Renal cortex interstitium (tissue), 15 donors: ENCODE measurements at places on chromosomes 4 and X. TPM values are rescaled to one million over a fixed set of nuclear protein-coding genes. Genes with fewer than 3 reads are reported as not detected.

GRCh38 chrX:54695231-54695630 lies 102.8 kb downstream of the ITIH6 start:
- no peak for DNase-seq

DNA sequence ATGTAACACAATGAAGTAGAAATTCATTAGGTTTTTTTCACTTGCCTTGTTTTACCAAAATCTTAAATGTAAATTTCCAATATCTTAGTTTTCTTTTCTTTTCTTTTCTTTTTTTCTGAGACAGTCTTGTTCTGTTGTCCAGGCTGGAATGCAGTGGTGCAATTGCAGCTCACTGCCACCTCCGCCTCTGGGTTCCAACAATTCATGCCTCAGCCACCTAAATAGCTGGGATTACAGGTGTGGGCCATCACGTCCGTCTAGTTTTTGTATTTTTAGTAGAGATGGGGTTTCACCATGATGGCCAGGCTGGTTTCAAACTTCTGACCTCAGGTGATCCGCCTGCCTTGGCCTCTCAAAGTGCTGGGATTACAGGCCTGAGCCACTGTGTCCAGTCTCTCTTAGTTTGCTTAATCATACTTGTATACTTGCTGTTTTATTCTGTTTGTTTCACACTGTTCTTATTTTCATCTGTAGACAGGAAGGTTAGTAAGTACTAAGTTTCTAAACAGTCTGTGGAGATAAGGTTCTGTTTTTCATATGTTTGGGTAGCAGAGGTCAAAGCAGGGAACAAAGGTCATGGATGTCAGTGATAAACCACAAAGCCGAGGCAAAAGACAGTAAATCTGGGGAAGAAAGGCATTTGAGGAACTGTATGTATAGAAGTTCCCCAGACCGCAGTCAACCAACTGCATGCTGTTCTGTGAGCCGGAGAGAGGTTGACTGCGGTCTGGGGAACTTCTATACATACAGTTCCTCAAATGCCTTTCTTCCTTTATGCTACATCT lies 129.1 kb downstream of the CBR4 start:
- DNase-seq, result no peak

GRCh38 chr4:101271516-101271915 lies 75.8 kb downstream of the PPP3CA start:
- peak; percentile 18 for DNase-seq

Gene OTUD6A
- not detected for polyA plus RNA-seq

GRCh38 chr4:2074588-2074987 lies 15.5 kb downstream of the NAT8L start:
- DNase-seq, result no peak

DNA sequence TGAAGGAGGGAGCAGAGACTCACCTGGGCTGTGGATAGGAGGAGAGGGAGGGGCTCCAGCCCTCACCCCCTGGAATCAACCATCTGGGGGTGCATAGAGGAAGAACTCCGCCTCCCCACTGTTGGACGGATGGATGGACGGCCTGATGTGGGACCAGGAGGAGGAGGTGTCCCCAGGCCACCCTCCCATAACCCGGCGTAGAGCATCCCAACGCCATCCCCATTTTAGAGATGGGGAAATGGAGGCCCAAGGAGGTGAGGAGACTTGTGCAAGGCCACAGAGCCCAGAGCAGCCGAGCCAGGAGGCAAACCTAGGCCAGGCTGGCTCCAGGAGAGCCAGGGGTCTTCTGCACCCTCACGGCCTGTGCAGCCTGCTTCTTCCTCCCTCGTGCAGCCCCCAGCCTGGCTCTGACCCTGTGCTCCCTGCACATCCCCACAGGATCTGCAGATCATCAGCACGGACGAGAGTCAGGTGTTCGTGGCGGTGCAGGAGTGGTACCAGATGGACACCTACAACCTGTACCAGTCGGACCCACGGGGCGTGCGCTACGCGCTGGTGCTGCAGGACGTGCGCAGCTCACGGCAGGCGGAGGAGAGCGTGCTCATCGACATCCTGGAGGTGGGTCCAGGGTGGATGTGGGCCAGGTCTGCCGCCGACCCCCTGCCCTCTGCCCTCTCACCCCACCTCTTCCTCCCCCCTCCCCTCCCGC lies 241.0 kb upstream of the PSAPL1 start:
- no peak for DNase-seq

- DNase-seq, result no peak
Measured at GRCh38 chrX:74421740-74422352, 553 bp downstream of the SLC16A2 start.

DNA sequence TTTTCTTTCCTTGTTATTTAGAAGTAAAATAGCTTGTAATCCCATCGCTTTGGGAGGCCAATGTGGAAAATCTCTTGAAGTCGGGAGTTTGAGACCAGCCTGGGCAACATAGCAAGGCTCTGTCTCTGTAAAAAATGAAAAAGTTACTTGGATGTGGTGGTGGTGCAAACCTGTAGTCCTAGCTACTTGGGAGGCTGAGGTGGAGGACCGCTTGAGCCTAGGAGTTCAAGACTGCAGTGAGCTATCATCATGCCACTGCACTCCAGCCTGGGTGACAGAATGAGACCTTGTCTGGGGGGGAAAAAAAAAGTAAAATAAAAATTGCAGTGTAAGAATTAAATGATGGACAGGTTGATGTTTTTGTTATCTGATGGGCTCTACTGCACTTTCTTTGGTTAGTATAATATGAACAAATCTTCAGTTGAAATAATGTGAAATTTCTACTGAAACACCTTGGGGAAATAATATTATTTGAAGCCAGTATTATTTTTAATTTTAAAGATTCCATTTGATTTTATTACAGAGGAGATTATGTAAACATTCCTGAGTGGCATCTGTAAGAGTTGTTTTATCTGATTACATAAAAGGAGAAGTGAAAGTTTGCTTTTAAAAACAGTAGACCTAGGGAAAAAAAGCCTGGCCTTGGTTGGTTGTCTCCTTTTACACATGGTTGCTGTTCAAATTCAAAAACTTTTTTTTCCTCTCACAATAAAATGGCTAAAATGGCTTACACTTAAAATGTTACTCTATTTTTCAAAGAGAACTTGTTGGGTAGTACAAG lies 10.5 kb upstream of the NDUFC1 start:
- DNase-seq, result no peak

- DNase-seq, result peak; percentile 34
Measured at GRCh38 chrX:136028383-136028984, 43.2 kb downstream of the SLC9A6 start.

DNA sequence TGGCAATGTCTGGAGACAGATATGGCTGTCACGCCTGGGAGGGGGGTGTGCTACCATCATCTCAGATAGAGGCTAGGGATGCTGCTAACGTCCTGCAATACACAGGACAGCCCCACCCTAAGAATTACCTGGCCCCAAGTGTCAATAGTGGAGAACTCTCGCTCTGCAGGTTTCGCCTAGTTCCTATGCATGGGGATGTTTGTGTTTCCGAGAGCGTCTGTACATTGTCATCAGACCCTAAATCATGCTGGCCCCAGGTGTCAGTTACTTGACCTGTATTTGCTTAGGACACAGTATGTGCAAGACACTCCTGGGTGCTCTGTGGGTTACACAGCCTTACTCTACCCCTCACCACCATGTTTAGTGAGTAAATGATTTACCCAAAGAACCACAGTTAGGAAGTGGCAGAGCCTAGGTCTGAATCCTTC lies 90.8 kb downstream of the AFF1 start:
- DNase-seq, result no peak

Gene ABLIM2
- 8.1 TPM for polyA plus RNA-seq

Gene LINC00632
- polyA plus RNA-seq, result 11.2 TPM

Gene SLC34A2
- polyA plus RNA-seq, result 29.3 TPM

- no peak for DNase-seq
Measured at GRCh38 chrX:134013524-134013923, 28.1 kb upstream of the GPC3 start.

DNA sequence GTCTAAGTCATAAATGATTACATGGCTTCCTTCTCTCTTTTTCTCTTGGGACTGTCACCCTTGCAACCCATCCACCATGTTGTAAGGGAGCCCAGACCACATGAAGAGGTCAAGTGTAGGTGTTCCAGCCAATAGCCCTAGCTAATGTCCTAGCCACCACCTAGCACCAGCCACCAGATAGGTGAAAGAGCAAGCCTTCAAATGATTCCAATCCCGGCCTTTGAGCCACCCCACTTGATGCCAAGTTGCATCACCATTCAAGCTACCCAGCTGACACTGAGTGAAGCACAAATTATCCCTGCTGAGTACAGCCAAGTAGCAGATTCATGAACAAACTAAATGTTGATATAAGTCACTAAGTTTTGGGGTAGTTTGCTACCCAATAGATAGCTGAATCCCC lies 274.3 kb downstream of the BCOR start:
- no peak for DNase-seq

GRCh38 chrX:12013211-12013618 lies 125.1 kb upstream of the FRMPD4 start:
- no peak for DNase-seq

DNA sequence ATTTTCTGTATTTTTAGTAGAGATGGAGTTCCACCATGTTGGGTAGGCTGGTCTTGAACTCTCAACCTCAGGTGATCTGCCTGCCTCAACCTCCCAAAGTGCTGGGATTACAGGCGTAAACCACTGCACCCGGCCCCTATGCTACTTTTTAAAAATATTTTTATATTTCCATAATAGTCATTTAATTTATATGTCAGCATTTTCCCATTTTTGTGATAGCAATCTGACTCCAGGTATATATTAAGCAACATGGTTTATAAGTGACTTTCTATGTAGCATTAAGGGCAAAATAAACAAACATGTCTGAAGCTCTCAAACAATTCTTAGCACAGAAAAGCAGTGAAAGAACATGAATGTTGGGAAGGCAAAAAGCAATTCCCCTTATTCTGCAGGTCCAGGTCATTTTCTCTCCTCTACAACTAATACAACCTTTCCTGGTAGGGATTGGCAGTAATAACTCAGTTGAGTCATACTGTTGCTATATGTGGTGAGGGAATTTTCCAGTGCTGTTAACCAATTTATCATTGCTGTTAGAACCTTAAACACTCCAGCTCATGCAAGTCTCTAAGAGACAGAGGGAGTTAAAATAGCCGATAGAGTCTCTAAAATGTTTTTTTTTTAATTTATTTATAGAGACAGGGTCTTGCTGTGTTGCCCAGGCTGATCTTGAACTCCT lies 24.0 kb downstream of the SMIM14 start:
- no peak for DNase-seq

GRCh38 chr4:24736066-24736465 lies 59.3 kb upstream of the SOD3 start:
- DNase-seq, result no peak

GRCh38 chr4:154720123-154720522 lies 23.7 kb upstream of the LRAT start:
- no peak for DNase-seq

- DNase-seq, result peak; percentile 44
Measured at GRCh38 chr4:147362938-147363337, 118.0 kb upstream of the EDNRA start.

- DNase-seq, result no peak
Measured at GRCh38 chr4:182869697-182870096, 47.5 kb downstream of the DCTD start.

Gene CENPVL2
- 0.22 TPM for polyA plus RNA-seq

Gene TMEM271
- 0.06 TPM for polyA plus RNA-seq

DNA sequence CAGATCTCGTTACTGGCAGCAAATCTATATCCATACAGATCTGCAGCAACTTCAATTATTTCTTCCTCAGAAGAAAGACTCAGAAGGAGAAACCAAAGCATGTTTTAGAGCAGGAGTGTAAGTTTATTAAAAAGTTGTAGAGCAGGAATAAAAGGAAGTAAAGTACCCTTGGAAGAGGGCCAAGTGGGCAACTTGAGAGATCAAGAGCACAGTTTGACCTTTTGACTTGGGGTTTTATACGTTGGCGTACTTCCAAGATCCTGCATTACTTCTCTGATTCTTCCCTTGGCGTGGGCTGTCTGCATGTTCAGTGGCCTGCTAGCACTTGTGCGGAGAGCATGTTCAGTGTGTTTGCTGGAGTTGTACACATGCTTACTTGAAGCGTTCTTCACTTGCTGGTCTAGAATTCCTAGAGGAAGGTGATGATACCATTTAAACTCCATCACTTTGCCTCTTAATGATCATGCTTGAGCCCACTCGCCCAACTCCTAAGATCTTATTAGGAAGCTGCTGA lies 1114.7 kb upstream of the PABPC4L start:
- no peak for DNase-seq

- DNase-seq, result no peak
Measured at GRCh38 chr4:21652508-21653231, 295.9 kb downstream of the KCNIP4 start.

DNA sequence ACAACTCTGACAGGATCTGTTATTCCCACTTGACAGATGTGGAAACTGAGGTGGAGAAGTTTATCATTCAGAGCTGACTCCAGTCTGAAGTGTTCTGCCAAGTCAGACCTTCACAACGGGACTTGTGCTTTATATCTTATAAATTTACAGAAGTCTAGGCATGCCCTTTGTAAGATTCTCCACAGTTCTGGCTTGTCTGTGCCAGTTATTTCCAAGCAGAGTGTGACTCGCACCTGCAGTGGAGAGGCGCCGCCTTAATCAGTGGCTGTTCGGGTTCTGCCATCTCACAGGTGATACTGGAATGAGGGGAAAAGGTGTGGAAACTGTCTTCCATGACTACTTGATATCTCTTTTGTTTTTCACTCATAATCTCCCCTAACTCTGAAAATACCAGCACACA lies 63.2 kb downstream of the CPEB2 start:
- no peak for DNase-seq

GRCh38 chrX:104330966-104331365 lies 76.2 kb upstream of the ESX1 start:
- DNase-seq, result no peak

Gene TMEM184C
- polyA plus RNA-seq, result 54.3 TPM

DNA sequence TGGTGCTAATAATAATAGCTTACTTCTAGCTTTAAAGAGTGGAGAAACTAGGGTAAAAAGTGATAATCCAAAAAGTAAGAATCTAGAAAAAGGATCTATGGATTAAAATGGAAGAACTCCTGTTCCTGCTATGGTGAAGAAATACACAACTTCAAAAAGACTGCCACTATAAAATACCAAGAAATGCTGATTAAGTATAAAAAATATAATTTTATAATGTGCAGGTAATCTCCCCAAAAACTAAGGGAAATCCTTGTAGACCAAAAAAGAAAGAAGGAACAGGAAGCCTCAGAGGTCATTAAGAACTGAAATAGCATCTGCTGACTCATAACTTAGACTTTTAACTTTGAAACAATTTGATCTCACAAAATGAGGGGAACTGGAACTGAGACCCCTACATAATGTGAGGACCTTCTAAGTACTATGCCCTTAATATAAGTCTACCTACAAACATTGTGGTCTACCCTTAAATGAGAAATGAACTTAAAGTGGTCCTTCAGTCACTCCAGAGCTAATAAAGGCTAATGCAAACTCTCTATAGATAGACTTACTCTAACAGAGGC lies 50.6 kb upstream of the SRPX start:
- DNase-seq, result no peak

GRCh38 chr4:16676230-16676770 lies 222.1 kb downstream of the LDB2 start:
- no peak for DNase-seq

GRCh38 chrX:112687189-112687691 lies 7.5 kb upstream of the LHFPL1 start:
- no peak for DNase-seq

- no peak for DNase-seq
Measured at GRCh38 chrX:53246231-53246630, 21.2 kb upstream of the KDM5C start.
